ENCODE measurements at places on chromosomes 12 and 14.

- no peak for DNase-seq
These were observed 1.5 kb upstream of the SUPT16H start for GRCh38 chr14:21385188-21385904.

DNA sequence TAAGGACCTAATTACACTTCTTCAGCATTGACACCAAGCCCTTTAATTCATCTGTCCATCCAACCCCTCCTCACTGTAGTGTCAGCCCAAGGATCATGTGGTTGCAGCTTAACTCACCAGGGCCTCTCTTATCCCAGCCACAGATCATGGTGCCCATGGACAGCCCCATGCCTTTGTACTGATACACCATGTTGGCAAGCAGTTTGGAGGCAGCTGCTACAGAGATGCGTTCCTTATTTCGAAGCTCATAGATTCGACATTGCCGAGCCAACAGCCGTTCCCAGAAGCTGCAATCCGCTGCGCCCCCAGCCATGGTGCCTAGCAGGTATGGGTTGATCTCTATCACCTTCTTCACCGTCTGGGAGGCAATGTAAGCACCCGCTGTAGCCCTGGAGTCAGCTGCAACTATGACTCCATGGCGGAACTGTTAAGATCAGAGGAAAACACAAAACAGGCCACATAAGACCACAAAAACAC lies 1.4 kb downstream of the PSMB5 start:
- no peak for DNase-seq

- peak; percentile 71 for DNase-seq
These were observed 255.7 kb upstream of the FAR2 start for GRCh38 chr12:28893365-28893764.

DNA sequence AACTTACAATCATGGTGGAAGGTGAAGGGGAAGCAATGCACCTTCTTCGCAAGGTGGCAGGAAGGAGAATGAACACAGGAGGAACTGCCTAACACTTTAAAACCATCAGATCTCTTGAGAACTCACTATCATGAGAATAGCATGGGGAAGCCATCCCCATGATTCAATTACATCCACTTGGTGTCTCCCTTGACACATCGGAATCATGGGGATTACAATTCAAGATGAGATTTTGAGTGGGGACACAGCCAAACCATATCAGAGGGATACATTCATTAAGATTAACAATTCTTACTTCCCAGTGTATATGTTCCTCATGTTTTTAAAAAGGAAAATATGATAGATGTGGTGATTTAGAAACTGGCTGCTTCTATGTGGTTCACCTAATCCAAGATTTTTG lies 117.9 kb downstream of the PDE3A start:
- no peak for DNase-seq

DNA sequence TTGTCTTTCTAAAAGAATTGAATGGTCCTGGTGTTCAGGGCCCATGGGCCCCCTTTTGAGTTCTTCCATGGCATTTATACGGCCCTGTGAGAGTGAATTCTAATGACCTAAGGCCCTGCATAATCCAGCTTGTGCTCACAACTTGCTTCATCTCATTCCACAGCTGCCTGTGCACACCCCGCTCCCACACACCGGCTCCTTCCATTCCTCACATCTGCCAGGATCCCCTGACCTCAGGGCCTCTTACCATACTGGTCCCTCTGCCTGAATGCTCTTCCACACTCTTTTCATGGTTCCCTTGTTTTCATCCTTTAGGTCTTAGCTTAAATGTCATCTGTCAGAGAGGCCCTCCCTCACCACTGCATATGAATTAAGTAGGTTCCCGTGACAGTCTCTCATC lies 49.5 kb upstream of the EGLN3 start:
- DNase-seq: no peak

DNA sequence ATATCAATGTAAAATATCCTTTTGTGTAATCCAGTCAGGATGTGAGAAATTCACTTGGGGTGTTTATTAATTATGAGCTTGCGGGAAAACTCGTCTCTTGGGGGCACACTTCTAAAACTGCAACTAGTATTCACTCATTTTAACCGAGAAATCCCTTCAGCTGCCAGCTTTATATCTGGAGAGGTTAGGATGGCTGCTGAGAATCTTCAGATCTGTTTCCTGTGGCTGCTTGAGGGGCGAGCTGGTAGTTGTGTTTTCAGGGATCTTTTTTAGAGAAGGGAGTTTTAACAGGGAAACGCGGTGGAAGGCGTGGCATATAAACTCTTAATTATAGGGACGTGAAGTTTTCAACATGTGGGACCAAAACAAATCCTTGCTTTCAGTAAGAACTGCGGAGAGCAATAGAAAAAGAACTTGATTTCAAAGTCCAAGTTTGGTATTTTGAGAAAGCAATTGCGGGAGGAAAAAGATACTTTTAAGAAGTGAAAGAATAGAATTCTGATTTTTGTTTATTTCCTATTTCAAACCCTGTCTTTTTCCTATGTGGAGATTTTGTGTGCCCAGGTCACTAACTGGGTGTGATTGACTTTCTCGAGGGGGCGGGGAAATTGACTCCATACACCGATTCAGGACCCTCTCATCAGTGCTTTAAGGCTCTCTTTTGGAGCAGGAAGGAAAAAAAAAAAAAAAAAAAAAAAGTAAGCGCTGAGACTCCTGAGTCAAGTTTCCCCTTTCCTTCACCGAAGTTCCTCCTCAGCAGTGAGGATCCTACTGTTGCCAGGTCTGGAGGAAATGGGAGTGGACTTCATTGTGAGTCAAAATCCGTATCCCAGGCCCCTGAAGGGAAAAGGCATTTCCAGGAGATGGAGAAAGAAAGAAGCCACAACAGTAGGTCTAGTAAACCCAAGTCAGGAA lies 1.1 kb downstream of the PPFIBP1 start:
- no peak for DNase-seq

GRCh38 chr14:104686624-104687517 lies 2.5 kb upstream of the INF2 start:
- no peak for DNase-seq

GRCh38 chr12:13701502-13701901 lies 279.9 kb downstream of the GRIN2B start:
- no peak for DNase-seq

- DNase-seq: no peak
These were observed 93.6 kb upstream of the FERMT2 start for GRCh38 chr14:53044486-53044885.

DNA sequence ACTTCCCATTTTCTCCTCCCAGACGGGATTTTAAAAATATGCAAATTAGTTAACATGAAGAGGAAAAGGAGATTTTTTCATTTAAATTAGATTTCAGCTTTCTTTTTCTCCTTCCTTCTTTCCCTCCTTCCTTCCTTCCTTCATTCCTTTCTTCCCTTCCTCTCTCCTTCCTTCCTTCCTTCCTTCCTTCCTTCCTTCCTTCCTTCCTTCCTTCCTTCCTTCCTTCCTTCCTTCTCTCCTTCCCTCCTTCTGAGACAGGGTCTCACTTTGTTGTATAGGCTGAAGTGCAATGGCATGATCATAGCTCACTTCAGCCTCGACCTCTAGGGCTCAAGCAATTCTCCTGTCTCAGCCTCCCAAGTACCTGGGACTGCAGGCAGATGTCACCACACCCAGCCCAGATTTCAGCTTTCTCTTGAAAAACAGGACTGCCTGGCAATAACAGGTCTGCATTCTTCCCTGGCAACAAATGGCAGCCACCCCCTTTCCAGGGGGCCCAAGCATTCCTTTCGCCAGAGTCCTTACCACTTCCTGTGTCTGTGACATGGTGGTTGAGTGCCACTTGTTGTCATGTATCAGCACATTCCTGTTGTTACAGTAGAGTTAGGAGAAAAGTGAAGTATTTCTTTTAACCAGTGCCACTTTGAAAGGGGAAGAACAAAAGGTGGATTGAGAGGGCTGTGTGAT lies 119.1 kb downstream of the PTPN11 start:
- no peak for DNase-seq

DNA sequence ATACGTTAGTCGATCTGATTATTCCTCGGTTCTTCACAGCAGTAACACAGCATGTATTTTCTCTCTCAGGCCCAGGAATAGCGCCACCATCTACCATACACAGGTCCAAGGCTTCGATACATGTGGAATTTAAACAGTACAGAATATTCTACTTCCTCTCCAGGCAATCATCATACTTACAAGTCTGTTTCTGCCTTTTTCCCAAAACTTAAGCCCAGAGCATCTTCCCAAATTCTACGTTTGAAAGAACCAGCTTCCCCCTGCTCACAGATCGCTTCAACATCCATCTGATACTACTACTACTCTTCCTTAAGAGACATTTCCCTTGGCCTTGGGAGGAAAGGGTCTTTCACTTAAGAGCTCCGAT lies 626 bp downstream of the TXNDC16 start:
- DNase-seq: no peak

- no peak for DNase-seq
These were observed 24.0 kb downstream of the RNF34 start for GRCh38 chr12:121423682-121424623.

GRCh38 chr14:88910386-88910785 lies 85.9 kb downstream of the TTC8 start:
- DNase-seq: no peak

DNA sequence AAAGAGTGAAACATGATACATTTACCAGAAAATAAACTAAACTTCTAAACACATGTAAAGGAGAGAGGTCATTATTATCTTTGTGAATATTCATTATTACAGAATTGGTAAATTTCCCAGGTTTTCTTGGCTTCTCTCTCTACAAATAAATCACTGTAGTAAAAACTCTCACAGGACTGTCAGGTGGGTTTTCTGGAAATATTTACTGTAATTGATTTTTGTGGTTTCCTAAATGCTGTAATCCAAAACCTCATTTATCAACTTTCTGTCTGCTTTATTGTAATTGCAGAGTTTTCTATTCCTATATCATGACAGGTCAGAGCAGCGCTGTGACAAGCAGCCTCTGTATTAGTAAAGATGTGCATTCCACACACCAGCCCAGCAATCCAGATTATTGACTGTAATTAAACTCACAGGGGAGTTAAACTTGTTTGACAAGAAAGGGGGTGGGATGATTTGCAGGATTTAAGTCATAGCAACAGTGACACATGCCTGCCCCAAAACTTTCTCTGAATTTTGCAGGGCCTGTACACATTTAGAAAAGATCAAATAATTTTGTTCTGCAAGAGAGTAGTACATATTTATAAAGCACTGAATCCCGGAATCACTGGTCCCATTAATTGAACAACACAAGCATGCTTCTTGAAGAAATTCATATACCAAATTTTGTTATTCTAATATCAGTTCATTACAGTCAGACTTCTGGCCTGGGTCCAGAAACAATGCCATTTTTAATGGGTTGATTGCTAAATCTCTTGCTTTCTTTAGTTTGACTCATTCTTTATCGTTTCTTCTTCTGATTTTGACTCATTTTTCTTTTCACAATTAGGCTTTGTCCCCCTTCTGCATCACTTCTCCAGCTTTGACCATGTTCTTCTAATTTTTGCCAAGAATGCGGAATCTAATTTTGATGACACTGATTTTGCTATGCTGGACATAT lies 42.2 kb downstream of the PTPRO start:
- DNase-seq: no peak

GRCh38 chr12:43571885-43572284 lies 19.9 kb upstream of the ADAMTS20 start:
- no peak for DNase-seq

- no peak for DNase-seq
These were observed 488.0 kb upstream of the STXBP6 start for GRCh38 chr14:25537846-25538455.

- DNase-seq: no peak
These were observed 179.6 kb downstream of the TMTC2 start for GRCh38 chr12:82866227-82866775.

DNA sequence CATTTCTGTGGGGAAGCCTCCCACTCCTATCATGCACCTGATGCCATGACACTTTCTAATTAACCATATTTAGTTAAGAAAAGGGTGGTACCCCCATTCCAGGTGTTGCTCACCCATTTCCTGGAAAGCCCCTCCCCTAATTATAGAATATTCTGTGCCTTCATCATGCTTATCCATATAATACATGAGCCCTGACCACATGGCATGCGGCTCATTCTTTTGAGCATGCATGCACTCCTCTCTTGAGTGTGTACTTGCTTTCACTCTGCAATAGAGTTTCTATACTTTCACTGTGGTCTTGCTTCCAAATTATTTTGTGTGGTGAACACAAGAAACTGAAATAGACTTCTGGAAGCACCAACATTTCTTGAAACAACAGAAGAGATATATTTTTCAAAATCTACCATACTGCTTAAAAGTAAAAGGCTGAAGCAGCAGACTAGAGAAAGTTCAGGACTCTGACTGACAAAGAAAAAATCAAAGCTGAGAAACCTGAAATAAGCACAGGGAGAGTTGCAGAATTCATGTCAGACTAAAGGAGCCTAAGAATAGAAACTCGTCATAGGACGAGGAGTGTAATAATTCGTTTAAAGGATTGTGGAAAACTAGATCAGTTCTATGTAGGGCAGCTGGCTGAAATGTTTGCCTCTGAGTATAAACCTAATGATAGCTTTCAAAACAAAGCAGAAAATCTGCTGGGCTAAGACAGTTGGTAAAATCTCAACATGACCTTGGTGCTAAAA lies 144.8 kb downstream of the KITLG start:
- DNase-seq: no peak

DNA sequence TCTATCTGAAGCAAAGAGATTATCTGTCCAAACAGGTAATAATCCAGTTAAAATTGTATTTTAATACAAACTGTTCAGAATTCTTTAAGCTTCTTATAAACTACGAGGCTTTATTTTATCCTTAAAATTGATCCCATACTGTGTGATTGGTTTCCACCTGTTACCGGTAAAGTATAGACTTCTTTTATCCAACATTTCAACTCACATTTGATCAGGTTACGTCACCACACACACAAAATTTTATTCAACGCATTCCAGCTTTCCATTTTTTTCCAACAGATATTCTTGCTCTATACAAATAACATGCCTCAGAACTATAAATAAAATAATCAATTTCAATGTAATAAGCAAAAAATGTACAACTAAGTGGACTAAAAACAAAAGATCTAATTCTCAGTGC lies 4.5 kb downstream of the NOVA1 start:
- no peak for DNase-seq

GRCh38 chr12:15278816-15279658 lies 43.3 kb upstream of the PTPRO start:
- DNase-seq: peak; percentile 78

GRCh38 chr14:104908303-104908702 lies 16.4 kb upstream of the PLD4 start:
- DNase-seq: no peak

DNA sequence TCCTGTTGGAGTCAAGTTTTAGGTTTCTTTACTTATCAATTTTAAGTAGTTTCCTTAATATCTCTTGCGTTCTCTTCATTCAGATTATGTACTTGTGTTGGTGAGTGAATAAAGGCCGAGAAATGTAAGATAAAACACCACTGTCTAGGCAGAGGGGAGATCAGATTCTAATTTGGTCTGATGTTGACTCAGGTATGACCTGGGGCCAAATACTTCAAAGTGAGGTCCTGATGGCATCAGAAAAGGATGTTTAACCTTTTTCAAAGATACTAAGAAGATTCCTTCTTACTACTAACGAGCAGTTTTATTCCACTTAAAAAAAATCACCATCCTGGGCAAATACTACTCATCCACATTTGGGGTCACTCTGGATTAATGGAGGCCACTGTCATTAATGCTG lies 26.9 kb downstream of the APPL2 start:
- DNase-seq: no peak
